ENCODE measurements at places on chromosomes 4 and X.

DNA sequence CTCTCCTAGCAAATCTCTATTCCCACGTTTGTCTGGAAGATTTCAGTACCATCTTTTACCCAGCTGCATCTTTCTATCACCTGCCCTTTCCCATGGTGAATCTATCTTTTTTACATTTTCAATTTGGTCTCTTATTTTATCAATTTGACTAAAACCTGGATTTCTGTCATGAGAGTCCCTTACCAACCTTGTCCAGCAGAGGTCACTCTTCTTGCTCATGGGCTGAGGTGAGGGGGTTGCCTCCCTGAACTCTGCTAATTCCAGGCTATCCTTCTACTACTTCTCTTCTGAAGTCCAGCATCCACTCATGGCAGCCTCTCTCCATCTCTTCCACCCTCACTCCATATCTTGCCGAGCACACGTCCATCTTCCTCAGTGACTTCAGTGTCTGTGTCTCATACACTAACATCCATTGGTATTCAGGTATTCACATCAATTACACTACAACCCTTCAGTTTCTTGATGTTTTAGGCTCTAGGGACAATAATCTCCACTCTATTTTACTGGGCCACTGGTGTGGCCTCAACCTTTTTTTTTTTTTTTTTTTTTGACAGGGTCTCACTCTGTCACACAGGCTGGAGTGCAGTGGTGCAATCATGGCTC lies 17.8 kb upstream of the ZNF827 start:
- peak; percentile 55 for DNase-seq

GRCh38 chrX:48523682-48524081 lies 2.1 kb downstream of the EBP start:
- DNase-seq, result no peak

- no peak for DNase-seq
Measured at GRCh38 chr4:129668092-129668491, 572.1 kb downstream of the C4orf33 start.

DNA sequence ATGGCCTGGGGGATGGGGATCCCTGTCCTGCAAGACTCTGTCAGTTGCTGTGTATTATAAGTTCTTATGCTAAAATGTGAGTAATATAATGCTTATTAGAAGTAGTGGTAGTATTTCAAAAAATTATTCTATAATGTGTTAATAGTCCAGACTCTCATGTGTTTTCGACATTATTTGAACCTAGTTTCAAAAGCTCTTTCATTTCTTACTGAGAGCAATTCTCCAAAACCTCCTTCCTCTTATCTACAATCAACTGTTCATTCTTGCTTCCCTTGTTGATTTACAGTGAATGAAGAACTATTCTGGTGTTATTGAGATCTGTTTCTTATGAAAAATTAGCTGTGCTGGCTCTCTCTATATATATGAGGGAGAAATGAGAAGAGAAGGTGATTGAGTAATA lies 32.9 kb upstream of the PTPN13 start:
- DNase-seq, result no peak

- no peak for DNase-seq
Measured at GRCh38 chr4:180281724-180282123, 1961.5 kb upstream of the TENM3 start.

- no peak for DNase-seq
Measured at GRCh38 chrX:31228909-31229308, 157.1 kb upstream of the FTHL17 start.

DNA sequence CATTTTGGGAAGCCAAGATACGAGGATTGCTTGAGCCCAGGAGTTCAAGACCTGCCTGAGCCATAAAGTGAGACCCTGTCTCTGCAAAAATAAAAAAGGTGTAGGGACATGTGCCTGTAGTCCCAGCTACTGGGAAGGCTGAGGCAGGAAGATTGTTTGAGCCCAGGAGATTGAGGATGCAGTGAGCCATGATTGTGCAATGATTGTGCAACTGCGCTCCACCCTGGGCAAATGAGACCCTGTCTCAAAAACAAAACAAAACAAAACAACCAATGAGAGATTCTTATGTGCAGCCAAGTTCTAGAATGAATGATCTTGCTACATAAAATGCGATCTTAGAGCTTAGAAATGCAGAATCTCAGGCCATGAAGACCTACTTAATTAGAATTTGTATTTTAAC lies 22.5 kb downstream of the SLC9B2 start:
- no peak for DNase-seq

- no peak for DNase-seq
Measured at GRCh38 chr4:155403886-155404285, 27.1 kb upstream of the MAP9 start.

DNA sequence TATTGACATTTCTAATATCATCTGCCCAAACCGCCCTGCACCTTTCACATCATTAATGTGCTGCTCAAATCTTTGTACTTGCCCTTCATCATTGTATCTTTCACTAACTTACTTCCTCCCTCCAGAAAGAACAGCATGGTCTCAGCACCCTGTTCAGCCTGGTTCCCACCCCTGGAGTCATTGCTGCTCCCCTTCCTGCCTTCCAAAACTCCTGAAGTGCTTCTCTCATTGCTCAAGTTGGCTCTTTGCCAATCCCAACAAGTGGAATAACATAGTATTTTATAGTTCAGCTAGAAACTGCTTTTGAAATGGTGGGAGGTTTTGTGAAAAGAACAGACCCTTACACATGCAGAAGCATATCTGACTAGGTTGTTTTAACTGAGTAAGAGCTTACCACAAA lies 14.0 kb upstream of the TTC29 start:
- DNase-seq, result no peak

- no peak for DNase-seq
Measured at GRCh38 chr4:139559687-139560086, 3.7 kb upstream of the SETD7 start.

DNA sequence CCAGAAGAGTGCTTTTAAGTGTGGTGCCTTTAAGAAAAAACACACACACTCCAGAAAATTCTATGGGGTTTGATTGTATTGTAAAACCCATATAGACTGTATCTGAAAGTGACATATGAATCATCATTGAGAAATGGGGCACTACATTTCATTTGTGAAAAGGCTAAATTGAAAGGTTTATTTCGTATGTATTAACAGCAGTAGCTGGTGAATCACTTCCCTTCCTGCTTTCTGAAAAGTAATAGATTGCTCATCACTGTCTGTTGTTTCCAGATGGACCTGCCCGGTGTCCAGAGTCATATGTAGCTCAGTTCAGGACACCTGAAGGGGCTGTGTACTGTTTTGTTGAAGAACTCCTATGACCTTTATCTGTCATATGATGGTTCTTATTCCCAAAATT lies 28.1 kb upstream of the HPRT1 start:
- peak; percentile 9 for DNase-seq

DNA sequence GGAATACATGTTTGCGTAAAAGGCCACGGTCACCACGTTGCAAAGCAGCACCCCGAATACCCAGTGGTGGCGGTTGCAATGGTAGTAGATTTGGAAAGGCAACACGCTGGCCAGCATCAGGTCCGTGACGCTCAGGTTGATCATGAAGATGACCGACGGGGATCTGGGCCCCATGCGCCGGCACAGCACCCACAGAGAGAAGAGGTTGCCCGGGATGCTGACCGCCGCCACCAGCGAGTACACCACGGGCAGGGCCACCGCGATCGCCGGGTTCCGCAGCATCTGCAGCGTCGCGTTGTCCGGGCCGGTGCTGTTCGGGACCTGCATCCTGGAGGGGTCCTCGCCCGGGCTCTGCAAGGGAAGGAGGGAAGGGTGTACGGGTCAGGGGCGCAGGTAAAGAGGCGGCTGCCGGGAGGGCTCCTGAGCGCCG lies 13.5 kb upstream of the ASMTL start:
- no peak for DNase-seq

- peak; percentile 27 for DNase-seq
Measured at GRCh38 chr4:74793757-74794381, 454 bp downstream of the BTC start.

- DNase-seq, result no peak
Measured at GRCh38 chr4:851701-852430, 25.9 kb upstream of the CPLX1 start.

DNA sequence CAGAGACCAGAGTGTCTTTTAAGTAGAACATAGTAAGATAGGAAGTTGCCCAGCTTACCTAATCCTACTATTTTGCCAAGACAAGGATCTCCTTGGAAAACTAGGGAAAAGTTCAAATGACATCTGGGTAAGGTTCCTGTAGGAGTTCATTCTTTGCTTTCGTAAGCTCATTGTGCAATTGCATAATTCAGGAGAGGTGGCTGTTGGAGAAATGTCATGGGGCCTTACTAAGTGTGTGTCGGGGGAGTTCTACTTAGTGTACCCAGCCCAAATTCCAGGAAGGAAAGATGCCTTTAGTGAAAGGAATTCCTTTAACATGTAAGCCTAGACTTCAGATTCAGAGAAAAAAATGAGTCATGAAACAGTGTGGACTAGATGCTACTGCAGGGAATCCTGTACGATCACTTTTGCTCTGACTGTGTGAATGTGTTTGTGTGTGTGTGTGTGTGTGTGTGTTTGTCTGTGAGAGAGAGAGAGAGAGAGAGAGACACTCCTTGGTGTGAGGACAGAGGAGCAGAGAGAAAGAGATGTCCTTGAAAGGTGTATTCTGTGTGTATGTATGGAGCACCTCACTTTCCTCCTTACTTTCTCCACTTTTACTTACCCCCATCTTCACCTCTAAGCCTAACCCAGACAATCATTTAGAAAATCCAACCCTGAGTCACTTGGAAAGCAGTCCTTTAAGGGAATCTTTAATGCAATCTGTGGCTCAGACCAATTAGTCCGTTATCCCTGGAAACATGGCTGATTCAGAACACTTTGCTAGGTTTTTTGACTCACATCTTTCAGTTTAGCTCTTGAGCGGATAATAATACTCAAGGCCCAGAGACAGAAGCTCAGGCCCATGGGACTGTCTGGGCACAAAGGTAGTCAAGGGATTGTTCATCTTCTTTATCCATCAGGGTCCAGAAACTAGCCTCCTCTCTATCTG lies 114.5 kb upstream of the ACSL4 start:
- no peak for DNase-seq

- peak; percentile 88 for DNase-seq
Measured at GRCh38 chrX:129781134-129781672, 1.5 kb downstream of the SASH3 start.

DNA sequence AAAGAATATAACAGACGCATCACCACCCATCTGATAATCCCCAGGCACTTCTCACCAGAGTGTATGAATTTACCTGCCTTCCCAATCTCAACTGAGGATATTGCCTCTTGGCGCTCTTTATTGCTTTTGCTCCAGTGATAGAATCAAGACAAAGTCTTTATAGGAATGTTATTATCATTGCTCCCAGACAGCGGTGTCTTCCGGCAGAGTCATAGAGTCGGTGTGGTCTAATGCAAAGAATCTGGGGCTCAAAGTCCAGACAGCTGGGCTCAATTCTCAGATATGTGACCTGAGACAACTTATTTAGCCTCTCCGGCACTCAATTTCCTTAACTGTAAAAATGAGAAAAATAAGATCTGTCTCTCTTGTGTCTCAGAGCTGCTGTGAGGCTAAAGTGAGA lies 106.1 kb upstream of the PAK3 start:
- DNase-seq, result no peak

DNA sequence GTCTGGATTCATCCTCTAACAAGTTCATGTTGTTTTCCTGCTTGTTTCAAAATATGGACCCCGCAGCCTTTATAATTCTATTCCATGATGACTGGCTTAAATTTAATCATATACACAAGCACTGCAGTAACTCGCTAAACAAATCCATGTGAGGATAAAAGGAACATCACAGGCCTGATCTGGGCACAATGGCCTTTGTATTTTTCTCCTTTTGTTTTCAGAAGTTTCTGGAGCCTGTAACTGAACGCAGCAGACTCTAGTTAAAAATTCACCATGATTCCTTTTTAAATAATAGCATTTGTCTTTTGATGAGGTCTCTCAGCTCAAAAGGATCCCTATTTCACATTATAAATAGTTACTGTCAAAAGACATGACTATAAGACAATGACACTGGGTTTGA lies 30.2 kb upstream of the TMEM184C start:
- DNase-seq, result no peak

- DNase-seq, result no peak
Measured at GRCh38 chrX:136541294-136541693, 9.3 kb downstream of the VGLL1 start.

- DNase-seq, result no peak
Measured at GRCh38 chr4:126513596-126513995, 1119.2 kb upstream of the INTU start.

DNA sequence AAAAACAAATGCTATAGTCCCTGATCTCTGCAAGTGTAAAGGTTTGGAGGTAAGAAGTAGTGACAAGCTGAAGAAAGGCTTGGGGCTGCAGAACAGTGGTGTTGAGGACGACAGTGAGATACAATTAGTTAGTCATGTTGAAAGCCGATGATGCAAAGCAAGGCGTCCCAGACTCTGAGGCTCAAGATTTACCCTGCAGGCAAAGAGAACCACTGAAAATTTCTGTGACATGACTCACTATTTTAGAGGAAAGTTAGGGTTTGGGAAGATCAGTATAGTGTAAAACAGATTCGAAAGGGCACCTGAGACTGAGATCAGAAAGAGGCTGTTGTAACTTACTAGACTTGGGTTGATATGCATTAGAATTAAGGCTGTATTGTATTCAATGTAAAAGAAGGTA lies 281.3 kb upstream of the FTHL17 start:
- DNase-seq, result no peak

GRCh38 chr4:101256222-101256621 lies 91.1 kb downstream of the PPP3CA start:
- DNase-seq, result no peak

DNA sequence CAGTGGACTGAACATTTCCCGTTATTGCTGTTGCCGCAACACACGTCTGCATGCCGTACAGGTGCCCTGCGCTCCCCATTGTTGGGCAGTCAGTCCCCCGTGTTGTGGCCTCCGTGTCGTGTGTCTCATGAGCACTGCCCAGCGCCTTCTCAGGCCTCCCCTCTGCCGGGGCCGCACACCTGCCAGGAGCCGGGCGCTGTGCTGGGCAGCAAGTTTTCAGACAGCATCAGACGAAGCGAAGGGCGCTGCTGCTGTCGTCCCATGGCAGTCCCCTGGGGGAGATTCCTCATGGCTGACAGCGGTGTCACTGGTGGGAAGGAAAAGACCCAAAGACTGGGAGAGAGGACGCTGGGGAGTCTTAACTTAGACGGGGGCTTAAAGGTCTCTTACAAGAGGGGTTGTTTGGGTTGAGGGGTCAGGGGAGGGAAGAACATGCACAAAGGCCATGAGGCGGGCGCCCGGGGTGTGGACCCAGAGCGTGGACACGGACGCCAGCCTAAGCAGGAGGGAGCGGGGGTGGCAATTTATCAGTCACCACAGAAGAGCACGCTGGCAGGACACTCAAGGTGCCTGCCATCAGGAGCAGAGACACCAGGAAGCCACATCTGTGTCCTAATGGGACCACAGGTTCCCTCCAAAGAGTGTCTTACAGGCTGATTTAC lies 47.3 kb downstream of the RGS12 start:
- no peak for DNase-seq

DNA sequence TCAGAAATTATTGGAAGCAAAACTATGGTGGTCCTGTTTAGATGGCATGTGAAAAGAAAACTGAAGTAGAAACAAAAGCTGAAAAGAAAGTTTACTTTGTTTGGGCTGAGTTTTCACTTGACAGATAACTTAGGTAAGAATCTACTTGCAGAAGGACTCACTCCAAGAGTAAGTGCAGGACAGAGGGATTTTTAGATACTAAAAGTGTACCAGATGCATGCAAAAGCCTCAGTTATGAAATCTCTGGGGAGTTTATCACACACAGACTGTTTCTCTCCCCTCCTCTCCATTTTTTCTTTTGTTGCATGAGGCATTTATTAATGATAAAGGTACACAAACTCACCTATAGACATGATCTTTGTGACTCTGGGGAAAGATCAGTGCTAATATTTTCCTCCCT lies 127.5 kb upstream of the GIMD1 start:
- no peak for DNase-seq

GRCh38 chr4:107216379-107216778 lies 180.3 kb upstream of the DKK2 start:
- no peak for DNase-seq

Data from stimulated activated CD4-positive, alpha-beta T cell treated with anti-CD3 and anti-CD28 coated beads, Interleukin-15, amount 100 ng/mL, for 24 hours (primary cell).